ENCODE measurements at places on chromosomes 16 and 17. TPM values are rescaled to one million over a fixed set of nuclear protein-coding genes. Genes with fewer than 3 reads are reported as not detected.

BCO1 gene
- polyA plus RNA-seq = 4.2 TPM

CORO1A gene
- polyA plus RNA-seq = 40.2 TPM

PIMREG gene
- 7.8 TPM for polyA plus RNA-seq

GRCh38 chr17:50883850-50884438 is 17.8 kb upstream of the TOB1 start:
- DNase-seq = no peak

GRCh38 chr16:50275098-50275415 is 8.7 kb downstream of the ADCY7 start:
- DNase-seq = no peak

- no peak for DNase-seq
Observed at GRCh38 chr17:4426499-4427208, 7.1 kb upstream of the SPNS3 start.

DNA sequence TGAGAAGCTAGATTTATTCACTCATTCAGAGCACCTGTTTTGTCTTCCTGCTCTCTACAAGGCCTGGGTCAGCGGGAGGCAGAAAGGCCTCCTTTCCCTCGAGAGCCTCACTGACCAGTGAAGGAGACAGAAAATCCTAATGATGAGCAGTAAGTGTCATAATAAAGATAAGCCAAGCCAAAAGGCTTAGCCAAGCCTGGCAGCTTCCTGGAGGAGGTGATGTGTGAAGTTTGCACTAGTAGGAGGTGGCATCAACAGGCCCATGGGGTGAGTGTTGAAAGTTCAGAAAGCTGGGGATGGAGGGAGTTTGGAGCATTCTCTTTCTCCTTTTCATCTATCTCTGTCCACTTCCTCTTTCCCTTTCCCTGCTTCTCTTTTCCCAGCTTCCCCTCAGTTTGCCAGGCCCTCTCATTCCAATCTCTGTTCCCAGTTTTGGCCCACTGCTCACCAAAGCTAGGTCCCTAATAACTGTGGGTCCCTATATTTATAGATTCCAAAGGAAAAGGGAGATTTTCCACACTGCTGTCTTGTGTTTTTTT is 16.5 kb upstream of the SPNS3 start:
- DNase-seq = no peak

GRCh38 chr17:35191001-35191695 is 3.0 kb downstream of the SLC35G3 start:
- no peak for DNase-seq

CMTM2 gene
- polyA plus RNA-seq = not detected

ARHGAP23 gene
- 0.69 TPM for polyA plus RNA-seq

TEX14 gene
- not detected for polyA plus RNA-seq

IL34 gene
- 1.8 TPM for polyA plus RNA-seq

ACBD4 gene
- polyA plus RNA-seq = 13.2 TPM

GRCh38 chr17:41383690-41384089 is 1.6 kb upstream of the KRT34 start:
- DNase-seq = no peak

DNA sequence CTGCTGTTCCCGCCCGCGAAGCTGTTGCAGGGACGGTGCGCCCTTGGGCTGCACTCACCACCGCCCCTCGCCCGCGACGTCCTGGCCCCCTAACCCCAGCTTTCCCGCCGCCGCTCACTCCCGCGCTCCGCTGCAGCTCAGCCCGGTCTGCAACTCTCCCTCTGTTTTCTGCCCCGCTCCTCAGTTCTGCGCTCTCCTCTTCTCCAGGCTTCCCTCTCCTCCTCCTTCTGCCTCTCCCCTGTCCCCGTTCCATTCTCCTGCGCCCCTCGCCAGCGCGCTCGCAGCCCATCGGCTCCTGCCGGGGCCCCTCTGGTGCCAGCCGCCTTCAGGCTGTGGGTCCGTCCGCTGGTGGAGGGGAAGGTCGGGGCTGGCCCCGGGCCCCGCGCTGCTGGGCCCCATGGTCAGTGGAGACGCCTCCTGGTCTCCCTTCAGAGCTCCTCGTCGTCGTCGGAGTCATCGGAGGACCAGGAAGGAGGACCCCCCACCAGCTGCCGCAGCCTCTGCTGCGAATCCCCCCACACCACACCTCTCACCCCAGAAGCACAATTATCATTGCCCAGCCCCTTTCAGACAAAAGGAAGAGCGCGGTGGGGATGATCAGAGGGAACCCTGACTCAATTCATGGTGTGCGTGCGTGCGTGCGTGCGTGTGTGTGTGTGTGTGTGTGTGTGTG is 223.2 kb upstream of the FOXF1 start:
- DNase-seq = no peak

MMP25 gene
- 2.8 TPM for polyA plus RNA-seq

- DNase-seq = no peak
Observed at GRCh38 chr16:17275076-17276009, 195.4 kb downstream of the XYLT1 start.

EVI2A gene
- 9.0 TPM for polyA plus RNA-seq

- DNase-seq = no peak
Observed at GRCh38 chr17:28693869-28694268, 17.8 kb downstream of the PROCA1 start.

DNAAF8 gene
- polyA plus RNA-seq = 1.2 TPM

DNA sequence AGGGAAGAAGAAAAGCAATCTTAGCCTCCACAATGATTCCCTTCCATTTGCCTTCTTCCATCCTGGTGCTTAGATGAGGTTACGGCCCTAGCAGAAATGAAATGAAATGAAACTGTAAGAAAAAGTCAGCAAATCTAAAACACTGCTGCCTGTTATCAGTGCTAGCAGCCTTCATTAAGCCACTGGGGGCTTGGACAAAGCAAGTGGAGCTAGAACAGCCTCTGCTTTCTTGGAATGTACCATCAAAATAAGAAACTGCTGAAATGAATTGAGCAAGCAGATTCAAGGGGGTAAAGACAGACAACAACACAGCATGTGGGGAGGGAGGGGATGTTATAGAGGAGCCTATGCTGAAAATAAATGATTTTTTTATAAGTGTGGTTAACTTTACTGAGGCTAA is 5.1 kb downstream of the ANKFN1 start:
- no peak for DNase-seq

GRCh38 chr16:46885960-46886763 is 2.0 kb downstream of the GPT2 start:
- no peak for DNase-seq

DNA sequence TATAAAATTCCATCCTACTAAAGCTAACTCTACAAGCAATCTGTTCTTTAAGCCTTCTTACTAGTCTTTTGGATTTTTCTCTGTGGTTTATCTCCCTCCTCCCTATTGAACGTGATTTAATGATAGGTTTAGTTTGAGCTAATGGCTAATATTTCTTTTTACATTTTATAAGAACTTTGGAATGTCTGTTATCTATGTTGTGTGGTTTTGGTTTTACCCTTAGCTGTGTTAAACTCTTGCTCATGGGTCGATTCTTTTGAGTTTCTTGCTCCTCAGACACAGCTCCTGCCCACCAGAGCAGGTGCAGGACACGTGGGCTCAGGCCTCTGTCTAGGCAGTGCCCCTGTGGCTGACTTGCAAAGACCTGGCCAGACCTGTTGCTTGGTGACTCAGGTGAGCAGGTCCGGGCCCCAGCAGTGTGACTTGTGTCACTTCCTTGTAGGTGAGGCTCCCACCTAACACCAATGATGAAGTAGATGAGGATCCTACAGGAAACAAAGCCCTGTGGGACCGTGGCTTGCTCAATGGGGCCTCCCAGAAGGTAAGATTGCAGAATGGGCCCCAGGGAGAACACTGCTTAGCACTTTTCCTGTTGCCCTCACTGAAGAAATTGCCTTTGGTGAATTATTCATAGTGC is 45.1 kb downstream of the SF3B3 start:
- no peak for DNase-seq

PRAC2 gene
- 7.2 TPM for polyA plus RNA-seq
